ENCODE measurements at places on chromosomes 4 and X.

DNA sequence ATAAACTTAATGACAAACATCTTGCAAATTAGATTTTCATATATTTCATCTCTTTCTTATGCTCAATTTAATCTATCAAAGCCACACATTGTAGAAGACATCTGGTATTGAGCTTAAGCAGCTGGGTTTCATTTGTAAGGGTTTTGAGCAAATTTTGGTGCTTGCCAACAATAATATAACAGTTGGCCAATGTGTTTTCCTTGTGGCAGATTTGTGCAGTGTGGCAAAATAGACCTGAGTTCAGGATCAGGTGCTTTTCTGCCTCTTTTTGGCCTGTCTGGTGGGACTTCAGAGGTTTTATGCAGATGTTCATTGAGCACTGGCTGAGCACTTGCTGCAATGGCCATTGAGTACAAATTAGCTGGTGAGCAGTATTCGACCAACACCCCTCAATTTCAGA, 301.9 kb downstream of the BMPR1B start:
- DNase-seq, result no peak

GRCh38 chr4:109432696-109433095, 919 bp upstream of the SEC24B start:
- no peak for DNase-seq

DNA sequence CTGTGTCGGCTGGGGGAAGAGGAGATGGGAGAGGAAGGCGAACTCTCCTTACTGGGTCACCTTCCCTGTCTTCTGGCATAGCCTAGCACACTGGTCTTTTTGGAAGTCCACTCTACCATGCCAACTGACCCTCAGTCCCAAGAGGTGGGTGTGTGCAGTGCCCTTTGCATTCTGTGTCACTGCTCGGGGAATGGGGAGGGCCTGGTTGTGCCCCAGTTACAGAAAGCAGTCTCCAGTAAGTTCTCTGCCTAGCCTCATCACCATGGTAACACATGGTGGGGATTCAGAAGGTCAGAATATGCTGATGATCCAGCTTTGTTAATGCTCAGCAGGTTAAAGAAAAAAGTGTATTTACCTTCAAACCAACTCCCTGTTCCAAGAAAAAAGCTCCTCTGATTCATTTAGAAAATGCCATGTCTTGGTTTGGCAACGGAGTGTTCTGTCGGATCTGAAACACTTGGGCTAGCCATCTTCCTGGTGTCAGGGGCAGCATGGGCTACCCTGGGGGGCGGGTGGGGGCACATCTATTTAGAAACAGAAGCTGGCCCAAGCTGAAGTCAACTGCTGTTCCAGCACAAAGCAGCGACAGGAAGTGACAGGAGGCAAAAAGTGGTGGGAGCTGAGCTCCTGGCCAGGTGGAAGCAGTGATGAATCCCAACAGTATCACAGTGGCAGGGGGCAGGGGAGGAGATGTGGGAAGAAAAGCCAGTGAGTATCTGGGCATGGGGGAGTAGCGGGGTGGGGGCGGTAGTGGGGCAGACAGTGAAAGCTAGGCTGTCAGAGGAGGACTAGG, 37.0 kb downstream of the NSG1 start:
- no peak for DNase-seq

GRCh38 chrX:126733874-126734273, 85.7 kb upstream of the PRR32 start:
- DNase-seq, result no peak

GRCh38 chrX:49858341-49858740, 20.9 kb upstream of the USP27X start:
- no peak for DNase-seq

DNA sequence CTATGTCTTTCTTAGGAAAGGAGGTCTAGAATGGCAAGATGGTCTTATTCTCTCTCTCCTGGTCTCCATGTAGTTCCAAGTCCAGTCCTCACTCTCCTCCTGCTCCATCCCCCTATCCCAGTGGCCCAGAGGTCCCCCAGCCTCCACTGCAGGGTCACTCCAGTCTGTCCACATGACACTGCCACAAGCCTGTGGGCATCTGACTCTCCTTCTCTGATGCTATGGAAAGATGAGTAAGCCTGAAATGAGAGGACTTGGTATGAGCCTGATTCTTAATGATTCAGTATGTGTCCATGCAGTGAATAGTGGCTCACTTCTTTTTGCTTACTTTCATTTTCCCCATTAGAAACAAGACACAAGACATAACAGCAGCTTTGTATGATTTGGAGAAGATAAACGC, 516.8 kb upstream of the ADGRL3 start:
- no peak for DNase-seq

- DNase-seq, result no peak
Measured at GRCh38 chr4:1156069-1156468, 16.3 kb downstream of the SPON2 start.

- DNase-seq, result no peak
Measured at GRCh38 chr4:73653695-73654106, 33.5 kb upstream of the RASSF6 start.

DNA sequence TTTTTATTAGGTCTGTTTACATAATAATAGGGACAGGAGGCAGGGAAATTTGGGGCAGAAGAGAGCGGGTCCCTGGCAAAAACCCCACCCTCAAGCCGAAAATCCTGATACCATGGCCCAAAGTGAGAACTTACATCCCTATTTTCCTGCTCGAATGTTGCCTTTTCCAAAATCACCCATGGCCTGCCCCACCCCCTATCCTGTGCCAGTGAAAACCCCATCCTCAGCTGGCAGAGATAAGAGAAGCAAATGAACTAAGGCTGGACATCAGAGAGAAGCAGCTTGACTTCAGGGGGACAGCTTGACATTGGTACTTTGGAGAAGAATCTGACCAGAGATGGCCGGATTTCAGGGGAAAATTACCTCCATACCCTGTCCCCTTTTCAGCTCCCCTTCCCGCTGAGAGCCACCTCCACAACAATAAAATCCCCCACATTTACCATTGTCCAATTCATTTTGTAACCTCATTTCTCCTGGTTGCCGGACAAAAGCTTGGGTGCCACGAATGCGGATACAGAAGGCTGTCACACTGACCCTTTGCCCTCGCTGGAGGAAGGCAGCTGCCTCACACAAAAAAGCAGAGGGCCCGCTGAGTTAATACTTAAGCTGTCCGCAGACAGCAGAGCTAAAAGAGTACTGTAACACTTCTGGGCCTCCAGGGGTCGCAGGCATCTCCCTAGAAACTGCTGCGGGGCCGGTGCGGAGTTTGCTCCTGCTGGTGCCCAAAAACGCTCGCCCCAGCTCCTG, 196.2 kb downstream of the SNCA start:
- no peak for DNase-seq

GRCh38 chrX:43083016-43083415, 305.1 kb upstream of the PPP1R2C start:
- no peak for DNase-seq

DNA sequence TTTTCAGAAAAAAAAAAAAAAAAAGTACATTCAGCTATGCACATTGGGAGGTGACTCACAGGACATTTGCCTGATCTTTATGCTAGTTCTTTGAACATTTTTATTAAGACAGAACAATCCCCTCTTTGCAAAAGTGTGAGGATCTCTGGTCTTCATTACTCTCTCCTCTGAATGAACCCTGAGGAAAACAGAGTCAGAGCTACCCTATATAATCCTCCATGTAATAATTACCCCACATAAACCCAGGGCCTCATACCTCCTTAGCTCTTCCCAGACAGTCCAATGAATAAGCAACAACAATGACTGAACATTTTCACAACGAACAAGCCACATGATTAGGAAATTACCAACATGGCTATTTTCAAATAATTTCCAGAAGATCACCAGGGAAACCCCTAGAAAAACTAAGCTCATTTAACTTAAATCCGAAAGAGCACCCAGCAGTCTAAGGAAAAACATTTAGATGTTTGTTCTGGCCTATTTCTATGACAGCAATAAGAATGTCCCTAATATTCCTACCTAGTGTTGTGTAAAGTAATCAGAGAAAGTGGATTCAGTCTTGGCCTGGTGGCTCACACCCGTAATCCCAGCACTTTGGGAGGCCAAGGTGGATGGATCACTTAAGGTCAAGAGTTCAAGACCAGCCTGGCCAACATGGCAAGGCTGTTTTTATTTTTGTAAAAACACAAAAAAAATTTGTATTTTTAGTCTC, 37.8 kb downstream of the TBC1D9 start:
- DNase-seq, result no peak

DNA sequence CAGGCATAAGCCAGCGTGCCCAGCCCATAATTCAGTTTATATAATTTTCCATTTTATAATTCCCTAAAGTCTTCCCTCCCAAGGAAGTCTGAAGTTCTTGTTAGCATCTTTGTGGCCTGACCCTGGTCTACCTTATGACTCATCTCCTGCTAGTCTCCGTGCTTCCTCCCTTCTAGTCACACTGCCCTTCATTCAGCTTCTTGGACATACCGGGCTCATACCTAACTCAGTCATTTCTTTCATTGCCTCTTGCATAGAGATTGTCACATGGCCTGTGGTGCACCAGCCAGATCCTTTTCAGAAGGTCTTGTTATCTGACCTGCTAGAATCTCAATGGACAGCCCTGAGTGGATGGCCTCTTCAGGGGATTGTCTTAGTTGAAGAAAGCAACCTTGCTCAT, 22.8 kb upstream of the MAML3 start:
- no peak for DNase-seq

DNA sequence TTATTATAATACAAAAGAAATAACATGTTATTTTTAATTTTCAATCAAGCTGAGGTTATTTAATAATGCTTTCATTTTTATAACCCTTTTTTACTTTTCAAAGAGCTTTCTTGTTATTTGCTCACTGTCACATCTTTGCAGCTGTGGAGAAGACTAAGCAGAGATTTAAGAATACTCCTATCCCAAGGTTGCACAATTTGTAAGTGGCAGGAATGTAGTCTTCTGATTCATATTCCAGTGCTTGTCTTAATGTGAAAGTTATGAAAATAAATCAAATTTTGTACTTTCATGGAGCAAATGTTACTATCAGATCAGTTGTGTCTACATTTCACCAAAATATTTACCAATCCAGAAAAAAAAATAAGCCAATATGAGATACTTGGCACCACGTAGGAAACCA, 86.6 kb downstream of the DDIT4L start:
- no peak for DNase-seq

DNA sequence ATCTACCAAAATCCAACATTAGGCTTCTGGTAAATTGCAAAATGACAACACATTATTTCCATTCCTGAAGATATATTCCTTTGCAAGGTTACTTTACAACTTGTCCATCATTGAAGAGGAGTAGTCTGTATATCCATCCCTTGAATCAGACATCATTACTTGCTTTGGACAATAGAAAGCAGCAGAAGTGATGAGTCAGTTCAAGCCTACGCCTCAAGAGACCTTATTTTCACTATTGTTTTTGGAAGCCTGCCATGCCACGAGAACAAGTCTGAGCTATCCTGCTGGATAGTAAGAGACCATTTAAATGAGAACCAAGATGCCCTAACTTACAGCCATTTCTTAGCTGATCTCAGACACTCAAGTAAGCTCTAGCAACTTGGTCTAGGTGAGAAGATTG, 246.0 kb upstream of the HHIP start:
- DNase-seq, result no peak

DNA sequence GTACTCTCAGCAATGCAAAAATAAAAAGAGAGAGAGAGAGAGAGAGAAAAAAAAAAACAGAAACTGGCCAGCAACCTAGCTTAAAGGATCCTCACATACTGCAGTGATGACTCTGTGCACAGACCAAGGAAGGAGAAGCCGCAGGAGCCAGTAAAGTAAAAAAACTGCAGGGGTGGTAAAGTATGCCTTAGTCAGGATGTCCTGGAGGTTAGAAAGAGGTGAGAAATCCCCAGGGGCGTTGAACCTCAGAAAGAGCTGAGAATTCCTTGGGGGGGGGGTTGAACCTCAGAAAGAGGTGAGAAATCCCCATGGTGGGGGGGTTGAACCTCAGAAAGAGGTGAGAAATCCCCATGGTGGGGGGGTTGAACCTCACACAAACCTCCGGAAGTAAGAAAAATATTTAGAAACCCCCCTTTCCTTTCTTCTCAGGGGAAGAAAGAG, 48.0 kb downstream of the MAGEA9 start:
- DNase-seq, result peak; percentile 3

GRCh38 chr4:139913398-139913990, 240.5 kb downstream of the MAML3 start:
- DNase-seq, result no peak

DNA sequence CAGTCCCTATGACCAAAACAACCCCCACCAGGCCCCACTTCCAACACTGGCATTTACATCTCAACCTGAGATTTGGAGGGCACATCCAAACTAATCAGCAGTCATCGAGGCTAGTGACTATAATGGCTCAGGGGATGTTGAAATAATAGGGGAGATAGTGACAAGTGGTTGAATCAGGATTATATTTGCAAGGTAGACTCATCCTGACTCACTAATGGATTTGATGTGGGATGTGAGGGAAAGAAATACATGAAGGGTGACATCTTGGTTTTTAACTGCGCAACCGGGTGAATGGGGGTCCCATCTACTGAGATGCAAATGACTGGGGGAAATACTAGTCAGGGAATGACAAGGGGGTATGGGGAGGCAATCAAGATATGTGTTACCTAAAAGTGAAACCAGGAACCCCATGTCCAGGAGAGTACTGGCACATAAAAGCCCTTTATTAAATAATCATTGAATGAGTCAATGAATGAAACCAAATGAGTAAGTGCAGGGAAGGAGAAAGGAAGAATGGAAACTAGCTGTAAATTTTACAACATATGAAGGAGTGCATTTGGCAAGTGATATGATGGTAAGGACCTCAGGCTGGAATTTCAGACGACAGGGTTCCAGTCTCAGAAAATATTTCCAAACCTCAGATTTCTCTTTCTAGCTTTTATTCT, 78.3 kb downstream of the PARM1 start:
- no peak for DNase-seq

DNA sequence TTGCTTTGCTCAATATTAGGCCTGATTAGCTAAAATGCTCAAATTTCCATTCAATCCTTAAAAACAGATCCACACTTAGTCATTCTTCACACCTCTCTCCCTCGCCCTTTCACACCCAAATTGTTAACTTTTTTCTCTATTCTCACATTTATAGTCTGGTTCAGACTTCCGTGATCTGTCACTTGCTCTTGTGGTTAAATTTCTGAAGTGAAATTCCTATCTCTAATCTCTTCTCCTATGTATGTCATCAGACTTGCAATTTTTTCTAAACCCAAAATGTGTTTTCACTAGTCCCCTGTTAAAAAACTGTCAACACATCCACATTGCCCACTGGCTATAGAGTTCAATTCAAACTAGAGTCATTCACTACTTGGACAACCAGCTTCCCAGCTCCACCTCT, 63.2 kb downstream of the SNCA start:
- no peak for DNase-seq

- peak; percentile 6 for DNase-seq
Measured at GRCh38 chrX:66638591-66639500, at the start of gene EDA2R. Gene EDA2R (minus strand): TSS chrX:66639078. CDS start chrX:66616020, 23,058 bp downstream.

- DNase-seq, result no peak
Measured at GRCh38 chr4:144709159-144709558, 63.2 kb downstream of the HHIP start.

- DNase-seq, result no peak
Measured at GRCh38 chr4:97984545-97985131, 158.6 kb downstream of the STPG2 start.

GRCh38 chrX:134813697-134814096, 155.4 kb upstream of the PLAC1 start:
- no peak for DNase-seq

Measured in activated T-cell treated with anti-CD3 and anti-CD28 coated beads for 24 hours (primary cell).